Activated CD8-positive, alpha-beta memory T cell treated with anti-CD3 and anti-CD28 coated beads for 1 hour (primary cell): ENCODE measurements at places on chromosomes 1 and 21.

DNA sequence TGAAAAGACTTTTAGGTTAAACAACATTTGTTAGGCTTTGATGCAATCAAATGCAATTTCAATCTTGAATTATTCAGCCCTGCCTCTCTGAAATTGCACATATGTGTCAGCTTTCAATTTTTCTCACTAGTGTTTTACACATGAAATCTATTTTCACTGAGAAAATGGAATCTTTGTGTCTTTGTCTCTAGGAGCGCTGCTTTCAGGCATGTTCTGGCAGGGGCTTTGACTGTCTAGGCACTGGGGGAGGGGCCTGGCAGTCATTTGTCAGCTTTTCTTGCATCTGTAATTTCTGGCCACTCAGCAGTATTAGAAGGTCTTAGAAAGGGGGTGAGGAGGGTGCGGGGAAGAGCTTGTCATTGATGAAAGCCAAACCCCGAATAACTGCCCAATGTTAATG, 264.4 kb downstream of the PTPRC start:
- DNase-seq, result no peak

DNA sequence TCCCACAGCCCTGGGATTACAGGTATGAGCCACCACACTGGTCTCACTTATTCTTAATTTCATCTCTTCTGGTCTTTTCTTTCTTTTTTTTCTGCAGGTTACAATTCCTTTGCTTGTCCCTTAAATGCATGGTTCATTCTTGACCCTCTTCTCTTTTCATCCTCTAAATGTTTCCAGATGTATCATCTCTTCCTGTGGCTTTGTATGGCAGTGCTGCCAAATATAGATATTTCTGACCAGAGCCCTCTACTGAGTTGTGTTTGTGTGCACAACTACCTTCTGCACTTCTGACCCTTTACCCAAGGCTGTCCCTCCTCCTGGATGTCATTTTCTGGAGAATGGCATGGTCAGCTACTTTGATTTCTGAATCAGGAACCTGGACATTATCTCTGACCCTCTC, 32.5 kb downstream of the OLFML3 start:
- DNase-seq, result no peak

DNA sequence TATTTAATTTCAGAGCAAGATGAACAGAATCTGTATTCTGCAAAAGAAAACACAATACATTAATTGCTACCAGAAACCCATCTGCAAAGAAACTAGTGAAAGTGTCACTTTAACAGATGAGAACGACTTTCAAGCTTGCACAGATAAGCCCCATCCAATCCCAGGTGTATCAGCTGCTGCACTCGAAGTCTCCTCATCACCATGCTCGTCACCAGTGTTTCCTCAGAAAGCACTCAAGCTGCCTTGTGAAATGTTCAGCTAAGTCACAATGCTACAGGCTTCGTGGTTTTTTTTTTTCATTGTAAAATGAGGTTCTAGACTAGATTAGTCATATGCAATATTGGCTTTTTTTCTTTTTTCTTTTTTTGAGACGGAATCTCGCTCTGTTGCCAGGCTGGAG, 3.3 kb upstream of the TOMM20 start:
- no peak for DNase-seq

DNA sequence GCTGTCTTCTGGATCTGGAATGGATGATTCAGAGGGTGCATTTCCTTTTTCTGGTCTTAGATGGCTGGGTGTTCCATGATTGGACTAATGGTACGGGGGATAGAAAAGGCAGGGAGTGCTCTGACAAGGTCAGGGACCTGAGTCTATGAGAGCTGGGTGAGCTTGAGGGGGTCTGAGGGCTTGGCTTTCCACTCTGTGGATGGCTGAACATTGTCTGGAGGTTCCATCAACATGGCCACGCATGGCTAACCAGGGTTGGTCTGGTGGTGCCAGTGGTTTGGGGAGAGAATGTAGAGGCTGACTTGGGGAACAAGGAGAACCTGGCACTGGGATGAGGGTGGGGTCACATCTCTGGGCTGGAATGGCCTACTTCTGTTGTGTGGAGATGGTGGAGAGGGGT, 41.5 kb upstream of the TSPAN2 start:
- DNase-seq, result no peak

GRCh38 chr21:34522284-34522683, 10.3 kb upstream of the KCNE1 start:
- DNase-seq, result no peak

- DNase-seq, result no peak
Measured at GRCh38 chr1:40699787-40700186, 8.3 kb downstream of the NFYC start.

- no peak for DNase-seq
Measured at GRCh38 chr1:159122005-159122621, 45.5 kb upstream of the AIM2 start.
